ENCODE measurements at places on chromosomes 2 and 18.

DNA sequence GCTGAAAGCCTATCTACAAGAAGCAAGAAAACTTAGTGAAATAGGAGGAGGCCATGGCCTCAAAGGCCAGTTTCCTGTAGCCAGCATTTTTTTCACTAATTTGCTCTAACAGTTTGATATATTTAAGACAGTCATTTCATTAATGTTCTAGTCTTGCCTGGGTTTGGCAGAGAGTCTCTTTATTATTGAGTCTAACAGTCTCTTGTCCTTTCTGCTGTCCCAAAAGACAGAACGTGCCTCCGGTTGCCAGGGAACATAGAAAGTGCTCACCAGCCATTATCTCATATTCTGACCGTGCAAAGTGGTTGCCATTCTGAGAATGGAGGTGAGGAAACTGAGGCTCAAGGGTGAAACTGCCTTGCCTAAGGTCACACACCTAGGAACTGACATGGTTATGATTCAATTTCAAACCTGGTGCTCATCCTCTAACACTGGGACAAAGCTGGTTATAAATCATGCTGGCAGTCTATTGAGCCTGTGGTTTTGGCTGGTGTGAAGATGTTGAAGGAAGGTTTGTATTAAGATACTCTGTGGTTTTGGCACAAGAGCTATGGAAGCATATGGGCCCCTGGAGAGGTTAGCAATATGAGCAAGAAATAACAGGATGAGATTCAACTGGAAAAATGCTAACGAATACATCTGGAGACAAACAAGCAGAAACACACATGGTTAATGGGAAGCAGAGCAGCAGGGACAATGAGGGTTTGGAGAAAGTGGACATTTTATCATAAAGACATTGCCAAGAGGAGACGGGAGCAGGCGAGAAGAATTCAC lies 903.3 kb upstream of the KLHL29 start:
- no peak for DNase-seq

GRCh38 chr2:198374375-198375082 lies 570.1 kb downstream of the PLCL1 start:
- peak; percentile 18 for DNase-seq

GRCh38 chr2:44774826-44775492 lies 166.5 kb upstream of the SIX3 start:
- DNase-seq: no peak

- no peak for DNase-seq
Observed at GRCh38 chr2:207286106-207286505, 120.4 kb upstream of the KLF7 start.

DNA sequence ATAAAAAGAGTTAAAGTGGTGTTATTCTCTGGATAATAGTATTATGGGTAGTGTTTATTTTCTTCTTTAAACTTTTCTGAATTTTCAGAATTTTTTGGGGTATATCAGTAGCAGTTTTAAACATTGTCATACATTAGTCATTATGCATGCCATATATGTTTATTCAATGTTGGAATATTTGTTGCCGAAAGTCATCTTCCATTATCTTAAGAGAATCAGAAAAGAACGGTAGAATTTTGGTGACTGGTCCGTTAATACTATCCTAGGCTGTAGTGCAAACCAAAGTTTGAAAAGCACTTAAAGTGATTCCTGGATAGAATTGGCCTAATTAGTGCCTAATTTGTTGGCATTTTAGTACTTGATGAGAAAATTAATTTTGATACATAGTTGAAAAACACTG lies 244.1 kb downstream of the PHLPP1 start:
- DNase-seq: no peak

GRCh38 chr2:111091811-111092211 lies 28.9 kb upstream of the BCL2L11 start:
- DNase-seq: no peak

GRCh38 chr2:13102397-13103063 lies 385.8 kb downstream of the TRIB2 start:
- no peak for DNase-seq

DNA sequence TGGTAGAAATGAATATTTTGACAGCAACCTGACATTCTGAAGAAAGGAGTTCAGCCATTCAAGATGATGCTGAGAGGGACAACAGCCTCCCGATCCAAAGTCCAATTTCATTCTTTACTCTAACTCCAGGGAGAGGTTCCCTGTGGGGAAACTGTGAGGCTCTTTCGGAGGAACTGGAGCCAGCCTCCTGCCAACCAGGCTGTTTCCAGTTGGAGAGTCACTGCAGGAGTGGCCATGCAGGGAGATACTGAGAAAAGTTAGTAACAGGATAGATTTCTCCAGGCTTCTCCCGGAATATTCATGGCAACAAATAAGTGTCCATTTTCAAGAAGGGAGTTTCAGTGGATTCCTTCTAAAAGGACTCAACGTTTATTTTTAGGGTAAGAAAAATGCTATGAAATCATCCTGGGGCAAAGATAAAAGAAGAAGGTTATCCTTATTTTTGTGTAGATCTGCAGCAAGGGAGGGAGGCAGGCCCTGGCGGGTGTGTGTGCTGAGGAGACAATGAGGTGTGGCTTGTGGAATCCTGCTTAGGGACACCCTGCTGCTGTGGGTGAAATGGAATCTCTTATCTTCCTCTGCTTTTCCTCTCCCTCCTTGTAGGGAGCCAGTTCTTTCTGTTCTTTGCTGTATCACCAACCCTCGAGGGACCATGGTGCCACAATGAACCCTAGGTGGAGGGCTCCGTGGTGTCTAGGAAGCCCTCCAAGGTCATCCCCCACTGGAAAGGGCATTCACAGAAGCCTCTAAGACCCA lies 18.1 kb downstream of the KLHL14 start:
- DNase-seq: no peak

DNA sequence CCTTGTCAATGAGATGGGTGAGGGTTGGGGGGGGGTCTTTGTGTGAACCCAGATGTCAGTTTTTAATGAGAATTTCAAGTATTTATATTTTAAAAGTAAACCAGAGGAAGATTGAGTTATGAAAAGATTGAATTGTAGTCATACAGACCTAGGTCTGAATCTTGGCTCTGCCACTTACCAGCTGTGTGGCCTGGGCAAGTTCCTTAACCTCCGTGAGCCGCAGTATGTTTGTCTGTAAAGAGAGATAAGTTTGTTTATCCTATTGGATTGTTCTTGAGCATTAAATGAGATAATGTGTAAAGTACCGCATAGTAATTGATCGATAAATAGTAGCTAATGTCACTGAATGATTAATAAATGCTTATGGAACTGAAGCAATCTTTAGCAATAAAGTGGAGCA lies 63.8 kb downstream of the EML6 start:
- DNase-seq: no peak

GRCh38 chr2:209938906-209939305 lies 63.5 kb upstream of the RPE start:
- no peak for DNase-seq

- no peak for DNase-seq
Observed at GRCh38 chr18:55695091-55695490, 107.1 kb upstream of the TCF4 start.

- no peak for DNase-seq
Observed at GRCh38 chr2:198587741-198588140, 783.3 kb downstream of the PLCL1 start.

- no peak for DNase-seq
Observed at GRCh38 chr2:166179201-166179600, 51.4 kb upstream of the SCN1A start.

- DNase-seq: no peak
Observed at GRCh38 chr2:62564380-62565137, 58.6 kb upstream of the TMEM17 start.

DNA sequence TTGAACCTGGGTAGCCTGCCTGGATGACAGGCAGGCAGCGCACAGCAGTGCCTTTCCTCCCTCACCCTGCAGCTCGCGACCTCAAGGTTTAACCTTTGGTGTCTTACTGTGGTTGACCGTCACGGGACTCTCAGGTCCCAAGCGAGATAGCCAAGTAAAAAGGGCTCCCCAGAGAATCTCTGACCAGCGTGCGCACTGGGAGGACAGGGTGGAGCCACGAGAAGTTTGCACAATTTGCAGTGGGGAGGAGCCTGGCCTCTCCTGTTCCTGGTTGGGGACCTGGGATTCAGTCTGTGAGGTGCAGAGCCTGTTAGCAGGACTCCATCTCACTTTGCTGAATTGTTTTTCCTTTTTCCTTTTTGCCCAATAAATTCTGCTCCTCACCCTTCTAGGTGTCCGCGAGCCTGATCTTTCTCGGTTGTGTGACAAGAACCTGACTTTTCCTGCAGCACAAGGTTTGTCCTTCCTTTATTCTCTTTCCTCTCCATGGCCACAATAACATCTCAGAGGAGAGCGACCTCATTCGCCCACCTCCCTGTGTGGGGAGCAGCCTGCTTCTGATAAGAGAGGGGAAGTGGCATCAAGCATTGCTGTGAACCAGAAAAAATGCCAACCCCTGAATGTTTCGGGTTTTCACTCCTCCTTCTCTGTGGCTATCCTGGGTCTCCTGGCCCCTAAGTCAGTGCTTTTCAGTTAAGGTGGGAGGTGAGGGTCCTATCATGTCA lies 36.2 kb downstream of the POU3F3 start:
- no peak for DNase-seq

Data from progenitor cell of endocrine pancreas (in vitro differentiated cells).